ENCODE measurements at places on chromosomes 4 and X.
A peak's percentile ranks its signal among the peaks of the same experiment; 100 is the strongest.

DNA sequence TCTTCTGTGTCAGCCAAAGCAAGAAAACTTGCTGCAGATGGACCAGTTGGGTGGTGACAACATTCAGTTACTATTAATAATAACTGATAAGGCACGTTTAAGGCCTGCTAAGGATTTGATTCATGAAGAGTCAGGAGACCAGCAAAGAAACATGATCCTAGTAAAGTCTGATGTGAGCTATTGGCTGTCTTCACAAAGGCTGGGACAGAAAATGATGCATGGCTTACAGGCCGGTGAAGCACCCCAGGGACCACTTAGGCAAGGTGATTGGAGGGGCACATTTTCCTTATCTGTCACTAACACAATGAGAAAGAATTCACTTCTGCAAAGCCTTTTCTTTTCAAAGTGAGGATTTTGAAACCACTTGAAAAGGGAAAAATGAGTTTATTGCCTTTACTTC lies 65.4 kb upstream of the TRPC3 start:
- no peak for DNase-seq

DNA sequence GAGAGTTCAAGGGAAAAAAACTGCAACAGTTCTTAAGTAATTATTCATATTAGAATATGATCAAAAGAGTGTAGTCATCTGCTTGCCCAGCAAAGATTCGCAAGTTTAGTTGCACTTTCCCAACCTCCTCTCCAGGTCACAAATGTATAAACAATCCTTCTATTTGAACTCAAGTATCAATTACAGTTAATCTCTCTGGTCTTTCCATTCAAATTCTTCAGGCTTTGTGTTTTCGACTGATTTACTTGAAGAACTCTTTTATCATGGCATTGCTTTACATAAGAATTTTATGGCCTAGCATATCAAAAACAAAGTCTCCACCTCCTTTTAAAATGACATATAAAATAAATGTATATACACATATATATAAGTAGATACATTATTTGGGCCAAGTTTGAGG lies 1009.6 kb upstream of the DIAPH2 start:
- no peak for DNase-seq

DNA sequence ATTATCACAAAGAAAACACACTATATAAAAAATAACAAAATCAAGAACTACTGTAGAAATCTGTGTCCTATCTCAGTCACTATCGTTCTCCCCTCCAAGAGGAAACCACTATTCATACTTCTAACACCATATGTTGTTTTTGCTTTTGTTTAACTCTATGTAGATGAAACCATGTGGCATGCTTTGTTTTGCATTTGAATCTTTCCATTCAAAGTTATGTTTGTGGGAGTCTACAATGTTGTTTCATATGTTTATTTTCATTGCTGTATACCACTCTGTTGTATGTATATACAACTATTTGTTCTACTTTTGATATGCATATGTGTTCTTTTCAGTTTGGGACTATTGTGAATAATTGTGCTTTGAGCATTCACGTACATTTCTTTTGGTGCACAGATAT lies 116.1 kb downstream of the PABPC4L start:
- no peak for DNase-seq

DNA sequence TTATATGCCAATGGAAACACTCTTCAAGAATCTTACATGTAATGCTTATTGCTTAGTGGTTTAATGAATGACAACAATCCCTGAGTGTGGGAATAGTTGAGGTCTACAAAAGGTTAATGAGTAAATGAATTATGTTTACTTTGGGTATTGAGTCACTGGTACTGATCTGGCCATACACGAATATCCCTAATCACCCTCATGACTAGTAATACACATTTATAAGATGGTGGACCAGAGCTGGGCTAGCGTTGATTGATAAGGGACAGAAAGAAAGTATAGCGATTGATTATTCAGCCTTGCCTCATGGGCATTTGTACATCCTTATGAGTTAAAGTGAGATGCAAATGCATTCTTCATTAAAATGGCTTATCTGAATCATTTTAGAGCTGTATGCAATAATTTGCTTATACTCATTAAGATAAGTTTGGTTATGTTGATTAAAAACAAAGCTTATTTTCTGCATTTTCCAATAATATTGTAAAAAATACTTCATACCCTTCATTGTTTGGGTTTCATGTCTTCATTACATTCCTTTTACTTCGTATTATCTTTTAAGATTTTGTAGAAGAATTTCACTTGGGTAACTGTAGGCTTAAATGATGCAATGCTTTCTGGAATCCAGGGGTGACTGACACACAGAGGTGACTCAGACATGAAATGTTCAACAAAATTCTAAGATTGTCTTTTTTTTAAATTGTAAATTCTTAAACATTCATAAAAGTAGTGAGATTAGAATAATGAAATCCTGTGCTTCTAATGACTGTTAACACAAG lies 47.4 kb downstream of the FGF2 start:
- no peak for DNase-seq

- peak; percentile 24 for DNase-seq
Measured at GRCh38 chrX:50067435-50068284, 133.1 kb downstream of the AKAP4 start.

- no peak for DNase-seq
Measured at GRCh38 chrX:45850197-45850774, 649.6 kb upstream of the DIPK2B start.

GRCh38 chr4:36930562-36931111 lies 313.9 kb upstream of the NWD2 start:
- no peak for DNase-seq

DNA sequence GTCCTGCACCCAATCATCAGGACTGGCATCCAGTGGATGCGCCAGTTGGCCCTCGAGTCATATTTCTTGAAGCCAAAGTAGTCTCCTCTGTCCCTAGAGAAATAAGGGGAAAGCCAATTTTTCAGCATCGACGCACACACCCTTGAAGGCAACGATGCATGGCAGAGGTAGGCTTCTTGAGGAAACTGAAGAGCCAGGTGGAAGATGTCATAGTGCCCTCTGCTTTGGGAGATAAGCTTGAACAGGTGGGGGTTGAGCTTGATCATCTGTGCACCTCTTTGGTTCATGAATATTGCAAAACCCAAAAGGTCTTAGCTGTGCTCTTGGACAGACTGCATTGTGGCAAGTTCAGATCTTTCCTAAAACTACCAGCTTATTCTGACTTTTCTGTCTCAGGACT lies 34.6 kb upstream of the WDR1 start:
- DNase-seq, result no peak

DNA sequence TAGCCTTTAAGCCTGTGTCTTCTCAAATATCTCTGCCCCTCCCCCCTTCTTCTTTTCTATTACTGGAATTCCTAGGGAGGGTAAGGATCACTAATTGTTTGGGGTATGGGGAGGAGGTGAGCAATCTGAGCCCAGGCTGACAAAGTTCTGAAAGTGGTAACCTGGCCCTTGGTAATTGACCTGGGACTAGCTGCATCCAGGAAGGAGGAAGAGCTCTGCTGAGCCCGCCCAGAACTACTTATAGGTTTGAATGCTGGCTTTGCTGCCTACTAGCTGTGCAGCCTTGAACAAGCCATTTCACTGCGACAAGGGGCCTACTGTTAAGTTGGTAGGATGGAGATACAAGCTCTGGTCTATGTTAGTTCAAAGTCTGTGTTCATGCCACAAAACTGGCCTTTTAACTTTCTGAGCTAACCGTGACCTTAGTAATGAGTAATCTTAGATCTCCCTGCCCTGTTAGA lies 37.8 kb downstream of the DGKK start:
- DNase-seq, result no peak

- DNase-seq, result no peak
Measured at GRCh38 chr4:169220854-169221411, 49.8 kb downstream of the SH3RF1 start.

Measured in NCI-H774 (cell line).